ENCODE measurements at places on chromosomes 11 and 22. TPM values are rescaled to one million over a fixed set of nuclear protein-coding genes. Genes with fewer than 3 reads are reported as not detected.

GRCh38 chr11:74312326-74312725, 886 bp upstream of the P4HA3 start:
- no peak for DNase-seq

- DNase-seq: no peak
These were observed 100.0 kb downstream of the TMEM135 start for GRCh38 chr11:87137711-87138110.

The POU2F3 gene
- total RNA-seq: 0.58 TPM

DNA sequence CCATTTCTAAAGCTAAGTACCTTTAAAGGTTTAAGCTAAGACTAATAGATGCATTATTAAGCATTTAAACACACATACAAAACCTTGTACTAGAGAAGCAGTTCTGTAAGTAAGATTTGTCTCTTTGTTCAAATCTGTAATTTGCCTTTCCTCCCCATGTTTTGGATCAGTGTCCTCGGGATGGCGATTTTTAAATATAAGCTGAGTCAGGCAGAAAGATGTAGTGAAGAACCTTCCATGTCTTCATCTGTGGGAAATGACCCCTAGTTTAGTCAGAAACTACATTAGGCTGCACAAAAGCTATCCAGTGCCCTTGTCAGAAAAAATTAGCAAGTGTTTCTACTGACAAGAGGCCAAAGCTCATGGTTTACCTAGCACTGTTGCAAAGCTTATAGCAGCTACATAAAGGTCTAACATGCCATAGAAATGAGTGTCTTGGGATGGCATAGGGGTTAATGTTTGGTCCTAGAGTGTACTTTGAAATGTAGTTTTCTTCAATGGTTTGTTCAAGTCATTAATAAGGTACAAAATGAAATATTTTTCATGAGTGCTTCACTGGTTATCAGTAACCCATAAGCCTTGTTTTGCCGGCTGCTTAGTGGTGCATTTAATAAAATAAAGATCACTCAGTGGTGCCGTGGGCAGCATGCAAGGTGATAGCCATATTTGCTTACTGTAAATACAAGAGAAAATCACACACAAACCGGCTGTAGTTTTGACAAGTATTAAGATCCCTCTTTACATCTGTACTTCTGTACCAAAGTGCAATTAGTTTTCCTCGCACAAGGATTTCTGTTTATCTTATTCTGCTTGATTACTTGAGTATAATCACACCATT, 139.8 kb downstream of the ELP4 start:
- DNase-seq: no peak

GRCh38 chr22:20425566-20426258, 11.9 kb downstream of the SCARF2 start:
- DNase-seq: no peak

The CRYBA4 gene
- not detected for total RNA-seq

GRCh38 chr11:10637731-10638151, 55.8 kb downstream of the IRAG1 start:
- DNase-seq: no peak

GRCh38 chr11:11073996-11074395, 216.1 kb upstream of the ZBED5 start:
- no peak for DNase-seq

DNA sequence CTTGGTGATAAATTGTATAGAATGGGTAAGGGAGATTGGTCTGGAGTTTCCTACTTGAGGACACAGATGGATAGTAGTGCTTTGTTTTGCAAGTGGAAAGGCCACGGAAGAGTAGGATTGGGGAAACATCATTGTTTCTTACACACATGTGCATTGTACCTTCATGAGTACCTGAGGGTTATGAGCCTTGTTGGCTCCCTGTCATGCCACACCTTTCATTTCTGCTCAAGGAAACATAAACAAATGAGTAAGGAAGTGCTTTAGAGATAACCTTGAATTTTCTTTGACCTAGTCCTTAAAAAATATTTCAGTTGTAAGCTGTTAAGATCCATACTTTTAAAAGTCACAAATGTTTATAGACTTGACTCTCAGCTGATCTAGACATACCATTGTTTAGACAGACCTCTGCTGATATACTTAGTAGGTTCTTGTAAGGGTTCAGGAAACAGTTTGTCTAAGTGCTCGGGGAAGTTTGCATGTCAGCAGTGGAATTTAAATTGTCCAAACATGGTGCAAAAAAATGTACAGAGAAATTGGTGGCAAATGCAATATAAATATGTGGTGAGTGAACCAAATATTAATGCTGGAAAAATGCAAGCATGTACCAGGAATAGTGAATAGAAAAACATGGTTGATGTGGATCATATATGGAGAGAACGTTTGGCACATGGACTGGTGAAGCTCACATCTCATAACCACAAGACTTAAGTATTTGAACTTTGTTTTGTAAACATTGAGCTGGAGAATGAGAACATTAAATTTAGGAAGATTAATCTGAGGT, 40.9 kb downstream of the GAS2 start:
- DNase-seq: no peak

GRCh38 chr11:19013181-19013857, 47.2 kb downstream of the MRGPRX2 start:
- DNase-seq: no peak

DNA sequence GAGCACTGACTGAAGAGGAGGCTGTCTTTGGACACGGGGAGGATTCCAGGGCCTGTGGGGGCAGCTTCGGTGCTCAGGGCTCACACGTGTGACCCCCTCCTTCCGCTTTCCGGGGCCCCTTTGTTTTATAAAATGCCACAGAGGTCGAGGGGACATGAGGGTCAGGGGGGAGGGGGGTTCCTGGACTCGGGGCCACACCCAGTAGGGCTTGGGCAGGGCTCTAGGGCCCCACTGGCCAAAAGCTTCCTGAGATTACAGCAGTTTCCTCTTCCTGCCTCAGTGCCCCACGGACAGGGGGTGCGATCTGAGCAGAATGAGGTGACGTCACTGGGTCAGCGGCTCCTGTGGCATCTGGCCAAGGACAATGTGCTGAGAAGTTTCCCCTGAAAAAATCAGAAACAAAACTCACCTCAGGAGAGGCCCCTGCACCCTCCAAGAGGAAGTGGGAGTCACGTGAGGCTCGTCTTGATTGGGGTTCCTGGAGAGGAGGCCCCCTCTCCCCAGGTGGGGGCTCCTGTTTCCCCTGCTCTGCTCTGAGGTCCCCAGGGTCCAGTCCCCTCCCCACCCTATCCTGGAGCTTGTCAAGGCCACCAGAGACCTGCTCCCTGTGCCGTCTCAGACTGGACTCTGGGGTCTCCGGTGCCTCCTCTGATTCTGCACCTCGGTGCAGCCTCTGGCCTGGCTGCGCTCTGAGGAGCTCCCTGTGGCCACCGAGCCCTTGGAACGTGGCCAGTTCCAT, 6.4 kb upstream of the IFITM3 start:
- DNase-seq: no peak

DNA sequence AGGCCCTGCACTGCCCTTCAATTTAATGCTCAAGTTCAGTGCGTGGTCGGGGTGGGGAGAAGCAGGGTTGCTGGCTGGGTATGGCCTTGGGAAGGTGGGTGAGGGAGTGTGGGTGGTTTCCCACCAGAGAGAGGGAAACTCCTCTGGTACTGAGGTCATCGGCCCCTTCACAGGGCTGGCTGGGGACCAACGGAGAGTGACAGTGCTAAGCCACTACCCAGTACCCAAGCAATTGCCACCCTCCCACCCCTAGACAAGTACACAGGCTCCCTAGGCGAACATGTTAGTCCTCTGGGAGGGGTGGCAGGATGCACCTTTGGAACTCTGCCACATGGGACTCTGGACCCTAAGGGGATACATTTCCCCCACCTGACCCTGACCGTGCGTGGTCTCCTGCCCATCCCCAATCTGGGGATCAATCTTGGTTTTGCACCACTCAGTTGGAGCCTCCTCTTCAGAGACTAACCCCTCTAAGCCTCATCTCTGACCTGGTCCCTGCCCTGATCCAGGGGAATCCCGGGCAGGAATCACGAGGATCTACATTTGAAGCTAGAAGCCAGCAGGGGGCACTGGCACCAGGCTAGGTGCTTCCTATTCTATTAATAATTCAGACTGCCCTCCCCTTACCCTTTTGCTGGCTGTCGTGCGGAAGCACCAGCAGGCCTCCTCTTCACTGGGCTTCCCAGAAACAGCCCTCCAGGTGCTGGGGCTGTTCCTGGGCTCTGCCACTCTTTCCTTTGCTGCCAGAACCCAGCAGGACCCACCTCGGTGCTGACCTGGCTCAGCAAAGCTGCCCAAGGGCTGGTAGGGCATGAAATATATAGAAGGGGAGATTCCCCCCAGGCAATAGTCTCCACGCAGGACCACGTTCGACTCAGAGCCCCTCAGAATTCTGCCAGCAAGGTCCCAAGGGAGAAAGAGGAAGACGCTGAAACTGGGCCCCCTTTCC, 377.7 kb downstream of the TENM4 start:
- no peak for DNase-seq

DNA sequence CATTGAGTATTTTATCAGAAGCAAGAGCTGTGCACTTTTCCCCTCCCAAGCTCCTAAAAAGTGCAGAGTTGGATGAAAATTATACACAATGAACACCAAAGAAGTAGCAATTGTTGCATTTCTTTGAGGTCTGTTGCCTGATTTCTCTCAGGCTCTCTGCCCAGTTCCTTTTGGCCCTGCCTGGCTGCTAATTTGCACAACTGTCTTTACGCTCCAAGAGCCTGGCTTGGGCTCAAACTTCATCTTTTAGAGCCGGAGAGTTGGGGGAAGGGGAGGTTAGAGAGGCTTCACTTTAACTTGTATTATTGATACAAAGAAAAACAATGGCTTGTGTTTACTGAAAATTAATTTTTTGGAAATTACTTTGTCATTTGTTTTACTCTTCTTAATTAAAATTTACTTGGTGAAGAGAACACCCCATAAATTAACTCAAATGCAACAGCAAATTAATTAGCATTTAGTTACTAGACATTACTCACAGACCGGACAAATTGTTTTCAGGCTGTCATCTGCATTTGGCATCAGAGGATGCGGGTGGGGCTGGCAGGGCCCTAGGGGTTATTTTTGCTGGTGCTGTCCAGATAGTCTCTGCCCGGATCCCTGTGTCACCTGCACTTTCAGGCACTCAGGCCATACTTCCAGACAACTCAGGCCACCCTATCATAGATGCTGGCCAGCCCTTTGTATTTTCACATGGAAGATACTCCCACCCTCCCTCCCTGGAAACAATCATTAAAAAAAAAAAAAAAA, 407.3 kb downstream of the NXPE2 start:
- peak; percentile 14 for DNase-seq

- no peak for DNase-seq
These were observed 1620.9 kb downstream of the FAM181B start for GRCh38 chr11:81112718-81113117.

The IGLL5 gene
- total RNA-seq: 0.69 TPM

DNA sequence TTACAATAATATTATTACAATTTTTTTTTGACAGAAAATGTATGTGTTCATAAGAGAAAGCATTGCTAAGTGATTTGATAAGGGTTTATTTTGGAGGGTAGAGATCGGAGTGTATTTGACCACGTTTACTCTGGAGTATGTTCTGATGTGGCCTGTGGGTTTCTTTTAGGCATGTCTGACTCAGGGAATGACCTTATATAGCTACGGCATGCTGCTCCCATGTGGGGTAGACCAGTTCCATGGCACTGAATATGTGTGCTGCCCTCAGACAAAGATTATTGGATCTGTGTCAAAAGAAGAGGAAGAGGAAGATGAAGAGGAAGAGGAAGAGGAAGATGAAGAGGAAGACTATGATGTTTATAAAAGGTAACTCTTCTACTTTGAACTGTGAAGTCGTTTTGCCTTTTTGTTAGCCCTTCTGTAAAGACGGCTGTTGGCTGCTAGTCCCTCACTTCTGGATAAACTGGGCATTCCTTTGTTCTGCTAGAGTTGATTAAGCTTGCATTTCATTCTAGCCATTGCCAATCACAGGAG, 38.1 kb upstream of the ST14 start:
- DNase-seq: no peak

DNA sequence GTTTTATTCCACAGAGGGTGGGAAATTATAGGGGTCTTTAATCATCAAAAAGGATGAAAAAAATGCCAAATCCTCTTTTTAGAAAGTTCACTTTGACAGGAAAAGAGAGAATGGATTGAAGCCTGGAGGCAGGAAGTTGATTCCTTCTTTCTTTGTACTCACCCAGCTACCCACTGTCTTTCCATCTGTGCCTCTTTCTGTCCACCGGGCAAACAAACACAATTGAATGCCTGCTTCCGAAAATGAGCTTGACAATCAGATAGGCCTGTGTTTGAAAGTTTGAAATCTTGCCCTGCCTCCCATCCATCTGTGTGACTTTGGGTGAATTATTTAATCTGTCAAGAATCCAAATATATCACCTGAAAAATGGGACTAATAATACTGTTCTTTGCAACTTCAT, 81.1 kb downstream of the SCN3B start:
- DNase-seq: no peak

DNA sequence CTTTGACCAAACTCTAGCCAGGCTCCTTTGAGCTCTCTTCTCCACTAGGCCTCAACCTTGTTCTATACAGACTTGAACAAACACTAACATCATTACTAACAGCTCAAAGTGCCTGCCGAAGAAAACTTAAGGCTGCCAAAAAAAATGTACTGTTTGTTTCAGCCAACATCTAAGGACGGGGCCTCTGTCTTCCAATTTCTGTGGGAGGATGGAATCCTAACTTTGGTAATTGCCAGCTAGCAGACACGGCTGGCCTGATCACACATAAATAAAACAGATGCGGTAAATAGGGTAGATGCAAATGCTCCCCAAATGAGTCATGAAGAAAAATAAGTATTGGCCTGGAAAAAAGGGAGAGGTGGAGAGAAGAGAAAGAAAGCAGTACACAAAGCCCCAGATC, 394.3 kb downstream of the TMEM135 start:
- no peak for DNase-seq

- no peak for DNase-seq
These were observed 31.7 kb upstream of the PDE3B start for GRCh38 chr11:14611939-14612338.

All from urinary bladder (tissue), 4 donors.